ENCODE measurements at places on chromosomes 12 and 14. TPM values are rescaled to one million over a fixed set of nuclear protein-coding genes. Genes with fewer than 3 reads are reported as not detected.

ZDHHC22 gene
- not detected for total RNA-seq

PSMB5 gene
- 93.4 TPM for total RNA-seq

EID3 gene
- 4.2 TPM for total RNA-seq

CLEC6A gene
- 0.09 TPM for total RNA-seq

GRCh38 chr12:126998747-126999285 lies 1268.2 kb upstream of the TMEM132C start:
- DNase-seq, result no peak

DNA sequence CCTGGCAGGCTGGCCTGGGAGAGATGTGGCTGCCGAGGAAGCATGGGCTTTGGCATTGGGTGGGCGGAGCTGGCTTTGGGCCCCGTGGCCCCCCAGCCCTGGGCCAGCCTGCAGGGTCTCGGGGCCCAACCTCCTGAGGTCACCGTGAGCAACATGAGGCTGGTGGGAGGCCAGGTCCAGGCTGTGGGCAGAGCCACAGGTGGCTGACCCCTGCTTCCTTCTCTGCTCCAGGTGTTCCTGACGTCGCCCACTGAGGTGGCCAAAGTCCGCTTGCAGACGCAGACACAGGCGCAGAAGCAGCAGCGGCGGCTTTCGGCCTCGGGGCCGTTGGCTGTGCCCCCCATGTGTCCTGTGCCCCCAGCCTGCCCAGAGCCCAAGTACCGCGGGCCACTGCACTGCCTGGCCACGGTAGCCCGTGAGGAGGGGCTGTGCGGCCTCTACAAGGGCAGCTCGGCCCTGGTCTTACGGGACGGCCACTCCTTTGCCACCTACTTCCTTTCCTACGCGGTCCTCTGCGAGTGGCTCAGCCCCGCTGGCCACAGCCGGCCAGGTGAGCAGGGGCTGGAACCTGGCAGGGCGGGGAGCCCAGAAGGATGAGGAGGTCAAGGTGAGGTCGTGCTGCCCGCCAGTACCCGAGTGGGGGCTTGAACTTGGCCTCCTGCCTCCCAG lies 5.5 kb downstream of the SLC25A47 start:
- no peak for DNase-seq

DNA sequence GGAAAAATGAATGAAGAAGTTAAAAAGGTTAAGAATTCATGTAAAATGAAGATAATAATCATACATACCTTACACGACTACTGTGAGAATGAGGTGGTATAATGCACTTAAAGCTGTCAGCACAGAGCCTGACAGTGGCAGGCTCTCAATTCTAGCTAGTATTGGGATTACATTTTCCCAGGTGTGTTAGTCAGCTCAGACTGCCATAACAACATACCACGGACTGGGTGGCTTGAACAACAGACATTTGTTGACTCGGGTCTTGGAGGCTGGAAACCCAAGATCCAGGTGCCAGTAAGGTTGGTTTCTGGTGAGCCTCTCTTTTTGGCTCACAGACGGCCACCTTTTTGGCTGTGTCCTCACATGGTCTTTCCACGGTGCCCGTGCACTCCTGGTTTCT lies 167.8 kb downstream of the CHST11 start:
- no peak for DNase-seq

DNA sequence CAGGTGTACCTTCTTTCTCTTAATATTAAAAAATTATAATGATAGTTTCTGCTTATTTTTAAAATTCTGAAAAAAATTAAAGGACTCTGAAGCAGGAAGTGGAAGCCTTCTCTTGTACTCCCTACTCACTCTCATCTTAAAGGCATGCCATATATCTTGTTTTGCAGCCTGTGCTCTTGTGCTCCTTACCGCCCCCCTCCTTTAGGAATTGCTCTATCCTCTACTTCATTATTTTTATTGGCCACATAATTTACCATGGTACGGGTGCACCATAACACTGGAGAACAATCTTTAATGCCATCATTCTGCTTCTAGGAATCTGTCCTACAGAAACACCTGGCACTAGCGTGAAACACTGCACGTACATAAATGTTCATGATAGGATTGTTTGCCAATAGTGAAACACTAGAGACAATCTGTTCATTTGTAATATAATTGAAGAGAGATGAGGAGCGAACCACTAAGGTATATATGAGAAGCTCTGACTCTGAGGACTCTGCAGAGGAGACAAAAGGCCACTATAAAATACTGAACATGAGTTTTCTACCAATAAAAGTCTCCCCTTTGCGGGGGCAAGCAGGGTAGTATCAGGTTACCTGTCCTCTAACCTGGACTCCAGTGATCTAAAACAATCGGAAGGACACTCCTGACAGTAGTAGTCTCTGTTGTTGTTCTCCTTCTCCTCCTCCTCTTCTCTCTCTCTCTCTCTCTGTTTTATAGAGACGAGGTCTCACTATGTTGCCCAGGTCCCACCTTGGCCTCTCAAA lies 6.3 kb upstream of the NYNRIN start:
- DNase-seq, result no peak

GRCh38 chr12:52195065-52195730 lies 3.4 kb upstream of the KRT80 start:
- DNase-seq, result no peak

GRCh38 chr14:80388980-80389711 lies 177.8 kb upstream of the DIO2 start:
- no peak for DNase-seq

DNA sequence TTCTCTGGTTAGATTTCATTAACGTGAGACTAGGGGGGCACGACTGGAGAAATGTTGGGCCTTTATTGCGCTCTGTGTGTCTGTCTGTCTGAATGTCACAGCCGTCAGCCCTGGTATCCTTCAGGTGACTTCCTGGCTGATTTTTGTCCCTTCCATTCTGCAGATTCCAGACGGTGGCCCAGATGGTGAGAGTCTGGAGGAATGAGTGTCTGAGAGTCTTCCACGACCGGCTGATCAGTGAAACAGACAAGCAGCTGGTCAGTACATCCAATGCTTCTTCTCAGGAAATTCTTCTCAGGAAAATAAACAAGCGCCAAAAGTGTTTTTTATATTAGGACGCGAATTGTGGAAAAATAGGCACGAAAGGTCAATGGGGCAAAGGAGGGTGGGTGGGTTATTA lies 93.5 kb downstream of the CCDC92 start:
- DNase-seq, result no peak

All from thymus (tissue), 14 donors.